ENCODE measurements at places on chromosomes 1 and 21.

DNA sequence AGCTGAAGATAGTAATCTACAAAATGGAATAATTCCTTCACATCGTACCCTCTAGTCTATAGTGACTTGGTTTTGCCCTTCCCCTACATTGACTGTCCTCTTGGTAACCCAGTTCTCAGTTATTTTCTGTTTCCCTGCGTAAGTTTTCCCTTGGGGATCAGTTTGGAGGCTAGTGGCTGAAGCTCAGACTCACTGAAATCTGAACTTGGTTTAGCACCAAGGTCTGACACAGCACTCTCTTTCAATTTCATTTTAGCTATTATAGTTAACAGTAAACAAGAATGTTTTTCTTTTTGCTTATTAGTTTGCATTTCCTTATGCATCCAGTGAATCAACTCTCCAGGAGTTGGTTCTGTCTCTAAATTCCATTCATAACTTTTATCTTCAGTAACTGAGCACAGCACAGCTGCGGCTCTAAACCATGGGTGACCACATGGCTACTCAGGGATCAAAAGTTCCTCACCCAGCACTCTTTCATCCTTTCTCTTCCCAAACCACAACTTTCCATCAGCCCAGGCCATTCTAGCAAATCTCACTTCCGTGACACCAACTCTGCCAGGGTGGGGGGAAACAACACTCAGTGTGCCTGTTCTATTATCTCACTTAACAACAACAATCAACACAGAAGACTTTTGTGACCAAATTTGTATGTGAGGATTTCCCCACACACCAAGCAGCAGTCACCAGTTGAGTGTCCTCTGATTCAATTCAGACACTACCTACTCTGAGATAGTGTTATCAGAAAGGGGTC lies 17.6 kb upstream of the IFI6 start:
- no peak for DNase-seq

DNA sequence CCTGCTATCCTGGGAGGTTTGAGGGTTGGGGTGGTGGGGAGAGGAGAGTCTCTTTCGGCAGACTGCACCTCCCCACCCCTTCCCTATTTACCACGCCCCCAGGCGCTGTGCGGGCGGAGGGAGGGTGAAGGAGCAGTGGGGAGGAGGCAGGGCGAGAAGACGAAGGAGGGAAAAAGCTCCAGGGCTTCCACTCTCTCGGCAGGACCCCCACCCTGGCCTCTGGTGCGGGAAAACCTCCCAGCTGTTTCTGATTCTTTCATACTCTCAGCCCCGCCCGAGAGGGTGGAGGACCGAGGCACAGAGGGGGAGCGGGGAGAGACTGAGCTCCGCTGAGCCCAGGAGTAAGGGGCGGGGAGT lies 866 bp upstream of the WNT2B start:
- DNase-seq = no peak

DNA sequence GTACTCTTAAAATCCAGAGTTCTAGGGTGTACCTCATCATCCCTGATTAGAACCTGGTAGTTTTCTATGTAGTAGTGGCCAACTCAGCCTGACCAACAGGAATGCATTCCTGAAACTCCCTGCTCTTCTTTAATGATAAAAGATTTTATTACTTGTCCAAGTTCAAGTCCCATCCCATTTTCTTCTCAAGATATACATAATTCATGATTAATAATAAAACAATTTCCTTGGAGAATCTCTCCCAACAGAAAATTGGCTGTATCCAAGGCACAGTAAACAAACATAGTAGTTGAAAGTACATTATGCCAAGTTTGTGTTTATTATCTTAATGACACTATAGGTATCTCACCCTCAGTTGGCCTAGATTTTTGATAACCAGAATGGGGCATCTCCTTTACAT lies 714.1 kb upstream of the ADAMTS5 start:
- no peak for DNase-seq

GRCh38 chr1:163231385-163231784 lies 28.7 kb upstream of the RGS5 start:
- DNase-seq = no peak

GRCh38 chr1:16110884-16111283 lies 37.4 kb upstream of the FAM131C start:
- DNase-seq = no peak

- DNase-seq = no peak
Observed at GRCh38 chr1:35444519-35444774, 112.8 kb downstream of the KIAA0319L start.

DNA sequence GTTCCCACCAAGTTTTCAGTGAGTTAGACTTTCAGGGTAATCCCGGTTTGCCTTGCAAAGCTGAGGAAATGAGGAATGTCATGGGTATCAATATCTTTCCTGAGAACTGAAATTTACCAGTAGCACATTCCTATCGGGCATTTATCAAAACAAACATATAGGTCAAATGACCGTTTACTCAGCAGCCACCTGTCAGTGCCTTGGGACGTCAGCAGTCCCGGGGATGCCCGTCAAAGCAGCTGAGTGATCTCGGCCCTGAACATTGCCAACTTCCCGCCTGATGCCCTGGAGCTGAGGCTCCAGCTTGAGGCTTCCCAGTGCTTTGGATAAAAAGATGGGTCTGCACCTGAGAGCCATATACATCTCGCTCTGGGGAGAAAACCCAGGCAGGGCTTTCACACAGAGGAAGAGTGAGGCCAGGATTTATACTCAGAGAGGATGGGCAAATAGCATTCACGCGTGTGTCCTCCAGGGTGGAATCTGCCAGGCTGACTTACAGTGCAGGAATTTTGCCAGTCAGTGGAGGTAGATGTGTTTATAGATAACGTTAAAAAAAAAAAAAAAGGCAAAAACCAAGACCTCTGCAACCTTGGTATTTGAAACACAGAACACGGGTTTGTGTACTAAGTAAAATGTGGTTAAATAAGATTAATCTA lies 435.7 kb upstream of the VAMP3 start:
- DNase-seq = no peak

- DNase-seq = no peak
Observed at GRCh38 chr1:47534436-47534835, 96.6 kb downstream of the FOXD2 start.

GRCh38 chr1:156618853-156619581 lies at the start of gene HAPLN2:
Gene HAPLN2 (plus strand): TSS chr1:156619415. CDS start chr1:156623491, 4,076 bp downstream.
- no peak for DNase-seq

- no peak for DNase-seq
Observed at GRCh38 chr1:151960780-151961513, 32.7 kb downstream of the S100A10 start.

DNA sequence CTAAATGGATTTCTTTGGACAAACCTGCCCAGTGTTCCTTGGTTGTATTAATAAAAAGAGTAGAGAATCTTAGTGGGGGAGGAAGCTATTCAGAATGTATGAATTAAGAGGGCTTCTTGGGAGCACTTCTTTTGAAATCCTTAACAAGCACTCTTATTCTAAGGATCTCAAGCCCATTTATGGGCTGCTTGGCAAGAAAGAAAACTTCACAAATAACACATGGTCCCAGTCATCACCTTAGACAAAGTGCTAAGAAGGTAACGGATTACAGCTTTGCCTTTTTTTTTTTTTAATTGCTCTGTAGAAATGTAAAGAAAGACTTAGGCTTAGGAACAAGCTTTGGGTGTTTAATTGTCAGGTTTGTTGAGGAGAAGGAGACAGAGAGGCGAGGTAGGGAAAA lies 76.6 kb upstream of the IPO9 start:
- DNase-seq = no peak

GRCh38 chr1:98991127-98992012 lies 13.3 kb downstream of the PLPPR5 start:
- DNase-seq = no peak

GRCh38 chr1:43443197-43443946 lies 10.4 kb downstream of the HYI start:
- DNase-seq = no peak

GRCh38 chr1:238063454-238063853 lies 172.7 kb upstream of the ZP4 start:
- no peak for DNase-seq

DNA sequence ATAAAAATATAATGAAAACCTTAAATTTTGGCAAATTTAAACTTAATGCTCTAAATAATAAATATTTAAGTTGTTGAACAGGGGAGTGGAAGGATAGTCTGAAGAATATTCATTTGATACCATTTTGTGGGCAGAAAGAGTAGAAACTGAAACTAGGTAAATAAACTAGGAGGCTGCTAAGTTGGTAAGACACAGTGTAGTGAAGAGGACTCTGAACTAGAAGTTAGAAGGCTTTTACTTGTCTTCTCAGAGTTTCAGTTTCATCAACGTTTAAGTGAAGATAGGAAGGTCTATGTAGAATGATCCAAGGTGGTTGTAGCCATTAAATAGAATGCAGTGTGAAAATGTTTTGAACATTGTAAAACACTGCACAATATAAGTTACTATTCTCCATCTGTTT lies 516.9 kb downstream of the AMY1C start:
- DNase-seq = no peak

DNA sequence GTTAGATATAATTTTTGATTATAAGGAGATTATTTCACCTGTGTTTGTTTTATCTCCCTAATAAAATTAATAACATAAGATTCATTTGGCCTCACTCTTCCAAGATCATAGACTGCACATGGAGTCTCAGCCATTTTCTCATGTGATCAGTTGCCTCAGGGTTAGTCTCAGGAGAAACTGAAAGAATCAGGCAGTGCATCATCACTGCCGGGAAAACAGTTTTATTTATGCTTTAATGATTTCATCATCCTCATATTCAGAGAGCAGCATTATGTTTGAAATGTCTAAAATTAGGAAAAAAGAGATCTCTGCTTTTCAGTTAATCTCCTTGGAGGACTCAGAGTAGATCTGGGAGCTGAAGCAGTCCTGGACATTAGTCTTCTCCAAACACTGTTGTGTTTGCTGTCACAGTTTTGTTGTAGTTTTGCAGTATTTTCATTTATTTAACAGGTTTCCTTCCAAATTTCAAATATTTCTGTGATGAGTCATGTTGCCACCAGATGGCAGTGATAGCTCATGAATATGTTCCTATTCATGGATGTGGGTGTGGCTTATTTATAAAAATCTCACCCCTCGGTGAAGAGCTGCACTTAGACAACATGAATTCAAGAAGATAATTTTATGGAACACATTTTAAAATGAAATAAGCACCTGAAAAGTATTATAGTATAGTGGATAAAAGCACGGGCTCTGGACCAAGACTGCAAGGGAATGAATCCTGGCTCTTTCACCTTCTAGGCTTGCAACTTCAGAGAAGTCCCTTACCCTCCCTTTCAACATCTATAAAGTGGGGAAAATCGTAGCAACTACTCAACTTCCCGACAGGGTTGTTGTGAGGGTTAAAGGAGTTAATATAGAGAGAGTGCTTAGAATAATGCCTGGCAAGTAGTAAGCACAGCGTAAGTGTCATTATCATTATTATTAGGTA lies 31.2 kb downstream of the CHD1L start:
- no peak for DNase-seq

DNA sequence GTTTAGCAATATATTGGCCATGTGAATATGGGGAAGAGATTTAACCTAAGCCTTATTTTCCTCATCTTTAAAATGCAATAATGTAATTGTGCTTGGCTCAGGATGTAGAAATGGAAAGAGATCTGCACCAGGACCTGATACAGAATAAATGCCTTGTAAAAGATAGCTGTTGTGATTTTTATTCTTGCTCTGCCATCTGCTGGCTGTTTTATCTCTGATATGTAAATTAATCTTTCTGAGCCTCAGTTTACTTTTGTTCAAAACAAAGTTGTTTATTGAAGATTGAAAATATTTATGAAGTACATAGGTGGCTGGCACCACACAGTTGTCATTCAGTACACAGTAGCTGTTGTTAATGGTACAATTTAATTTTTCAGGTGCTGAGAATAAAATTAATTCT lies 21.9 kb downstream of the ZYG11B start:
- DNase-seq = no peak

DNA sequence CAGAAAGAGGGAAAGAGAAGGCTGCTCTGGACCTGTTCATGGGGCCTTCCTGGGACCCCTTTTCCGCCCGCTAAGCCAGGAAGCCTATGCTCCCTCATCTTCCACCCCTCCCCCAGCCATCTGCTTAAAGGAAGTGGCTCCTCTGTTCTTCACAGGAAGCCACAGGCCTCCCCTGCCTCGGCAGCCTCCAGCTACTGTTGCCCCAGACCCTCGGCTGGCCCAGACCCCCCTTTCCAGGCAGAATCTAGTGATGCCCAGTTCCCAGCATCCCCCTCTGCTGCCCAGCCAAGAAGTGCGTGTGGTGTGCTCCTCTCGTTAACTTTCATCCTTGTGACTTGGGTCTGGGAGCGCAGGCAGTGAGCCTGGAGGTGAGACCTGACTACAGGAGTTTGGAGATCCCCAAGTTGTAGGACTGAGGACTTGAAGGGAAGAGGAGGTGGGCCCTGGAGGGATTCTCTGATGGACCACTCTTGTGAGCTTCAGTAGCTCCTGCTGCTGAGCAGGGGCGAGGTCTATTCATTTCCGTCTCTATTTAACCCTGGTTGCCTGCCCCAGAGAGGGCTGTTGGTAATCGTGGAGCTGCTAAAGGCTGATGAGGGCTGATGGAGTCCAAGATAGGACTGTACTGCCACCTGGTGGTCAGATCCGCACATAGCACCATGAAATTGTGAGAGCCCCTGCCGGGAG lies 9.1 kb downstream of the IFI6 start:
- peak; percentile 83 for DNase-seq

DNA sequence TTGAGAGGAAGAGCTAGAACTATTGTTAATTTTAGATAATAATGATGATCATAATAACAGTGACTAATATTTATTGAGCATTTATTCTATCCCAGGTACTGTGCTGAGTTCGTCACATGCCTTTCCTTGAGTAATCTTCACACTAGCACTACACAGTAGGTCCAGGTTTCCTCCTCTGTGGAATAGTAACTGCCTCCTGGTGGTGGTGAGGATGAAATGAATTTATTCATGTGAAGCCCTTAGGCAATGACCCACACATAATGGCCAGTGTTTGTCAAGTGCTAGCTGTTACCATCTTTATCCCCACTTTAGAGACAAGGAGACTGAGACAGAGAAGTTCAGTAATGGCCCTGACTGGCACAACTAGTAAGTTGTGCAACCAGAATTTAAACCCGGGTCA lies 5.9 kb downstream of the NIPAL3 start:
- DNase-seq = no peak

DNA sequence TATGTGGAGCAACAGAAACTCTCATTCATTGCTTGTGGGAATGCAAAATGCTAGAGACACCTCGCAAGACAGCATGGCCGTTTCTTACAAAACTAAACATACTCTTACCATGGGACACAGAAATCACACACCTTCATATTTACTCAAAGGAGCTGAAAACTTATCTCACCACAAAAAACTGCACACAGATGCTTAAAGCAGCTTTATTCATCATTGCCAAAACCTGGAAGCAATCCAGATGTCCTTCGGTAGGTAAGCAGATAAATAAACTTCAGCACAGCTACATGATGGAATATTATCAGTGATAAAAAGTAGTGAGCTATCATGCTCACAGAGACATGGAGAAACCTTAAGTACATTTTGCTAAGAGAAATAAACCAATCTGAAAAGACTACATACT lies 124.3 kb downstream of the RERE start:
- no peak for DNase-seq

All from stimulated activated CD8-positive, alpha-beta memory T cell treated with anti-CD3 and anti-CD28 coated beads, Interleukin-4, amount 100 ng/mL, for 1 hour (primary cell).